ENCODE measurements at places on chromosomes 7 and 10. TPM values are rescaled to one million over a fixed set of nuclear protein-coding genes. Genes with fewer than 3 reads are reported as not detected.

The CELF2 gene
- total RNA-seq = 0.19 TPM

The RAMP3 gene
- not detected for total RNA-seq

The PPP1R17 gene
- total RNA-seq = not detected

The BBS9 gene
- total RNA-seq = 17.3 TPM

The GJC3 gene
- not detected for total RNA-seq

The ST8SIA6 gene
- 0.17 TPM for total RNA-seq

The MAT1A gene
- 1.3 TPM for total RNA-seq

The LBX1 gene
- total RNA-seq = not detected

The NPTX2 gene
- 0.21 TPM for total RNA-seq

The NPC1L1 gene
- not detected for total RNA-seq

The CPEB3 gene
- 2.2 TPM for total RNA-seq

The SUFU gene
- total RNA-seq = 5.9 TPM

The CRPPA gene
- total RNA-seq = 4.5 TPM

- peak; percentile 58 for DNase-seq
Measured at GRCh38 chr7:73718905-73719805, at the start of gene STX1A. Gene STX1A, minus strand, starts transcription at chr7:73719669. Its CDS starts 38 bp downstream, at chr7:73719631.

- DNase-seq = no peak
Measured at GRCh38 chr10:97047788-97048187, 138.0 kb downstream of the SLIT1 start.

DNA sequence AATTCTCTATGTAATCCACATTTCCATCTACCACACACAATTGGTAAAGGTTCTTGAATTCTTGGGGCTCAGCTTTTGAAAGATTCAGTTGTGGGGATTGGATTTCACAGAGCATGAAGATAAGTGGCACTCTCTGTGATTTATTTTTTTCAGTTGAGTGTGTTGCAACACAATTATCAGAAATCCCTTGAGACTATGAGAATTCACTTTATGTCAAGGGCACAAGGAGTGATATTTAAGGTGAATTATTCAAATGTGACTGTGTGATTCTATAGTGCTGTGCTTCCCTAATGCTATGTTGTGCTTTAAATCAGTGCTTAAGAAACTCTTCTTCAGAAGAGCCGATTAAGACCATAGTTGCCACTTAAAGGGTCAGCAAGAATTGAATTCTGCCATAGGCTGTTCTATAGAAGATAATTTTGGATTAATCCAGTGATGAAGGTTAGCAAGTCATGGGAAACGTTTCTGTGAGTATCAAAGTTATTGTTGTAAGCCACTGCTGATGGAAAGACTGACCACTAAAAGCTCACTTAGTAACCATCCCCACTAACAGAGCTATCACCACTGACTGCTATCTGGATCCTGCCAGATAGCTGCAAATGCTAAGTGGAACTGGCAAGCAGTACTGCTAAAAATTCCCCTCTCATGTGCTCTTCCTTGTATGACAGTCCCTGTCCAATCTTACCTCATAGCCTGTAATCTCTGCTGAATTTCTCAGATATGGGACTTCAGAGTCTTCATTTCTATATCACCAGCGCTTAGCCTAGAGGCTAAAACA lies 134.0 kb upstream of the SEMA3D start:
- no peak for DNase-seq

DNA sequence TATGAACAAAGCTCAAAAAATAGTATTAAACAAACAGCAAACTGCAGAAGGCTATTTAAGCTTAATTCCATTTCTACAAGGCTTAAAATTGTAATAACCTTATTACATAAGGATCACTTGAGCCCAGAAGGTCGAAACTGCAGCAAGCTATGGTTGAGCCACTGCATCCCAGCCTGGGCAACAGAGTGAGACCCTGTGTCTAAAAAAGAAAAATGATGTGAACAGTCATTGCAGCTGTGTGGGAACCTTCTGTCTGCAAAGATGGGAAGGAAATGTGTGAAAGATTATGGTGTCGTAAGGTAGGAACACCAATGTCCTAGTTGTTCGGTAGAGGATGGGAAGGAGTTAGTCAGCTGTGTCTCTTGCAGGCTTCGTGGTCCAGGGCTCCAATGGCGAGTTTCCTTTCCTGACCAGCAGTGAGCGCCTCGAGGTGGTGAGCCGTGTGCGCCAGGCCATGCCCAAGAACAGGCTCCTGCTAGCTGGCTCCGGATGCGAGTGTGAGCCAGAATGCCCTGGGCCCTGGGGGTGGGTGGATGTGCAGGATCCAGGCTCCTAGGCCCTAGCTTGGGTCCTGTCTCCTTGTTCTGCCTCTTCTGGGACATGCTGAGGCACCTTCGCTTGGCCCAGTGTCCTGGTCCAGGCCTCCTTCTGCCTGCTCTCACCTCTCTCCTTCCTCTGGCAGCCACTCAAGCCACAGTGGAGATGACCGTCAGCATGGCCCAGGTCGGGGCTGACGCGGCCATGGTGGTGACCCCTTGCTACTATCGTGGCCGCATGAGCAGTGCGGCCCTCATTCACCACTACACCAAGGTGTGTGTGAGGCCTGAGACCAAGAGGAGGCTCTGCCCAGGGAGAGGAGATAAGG lies 9.1 kb downstream of the C10orf62 start:
- no peak for DNase-seq

DNA sequence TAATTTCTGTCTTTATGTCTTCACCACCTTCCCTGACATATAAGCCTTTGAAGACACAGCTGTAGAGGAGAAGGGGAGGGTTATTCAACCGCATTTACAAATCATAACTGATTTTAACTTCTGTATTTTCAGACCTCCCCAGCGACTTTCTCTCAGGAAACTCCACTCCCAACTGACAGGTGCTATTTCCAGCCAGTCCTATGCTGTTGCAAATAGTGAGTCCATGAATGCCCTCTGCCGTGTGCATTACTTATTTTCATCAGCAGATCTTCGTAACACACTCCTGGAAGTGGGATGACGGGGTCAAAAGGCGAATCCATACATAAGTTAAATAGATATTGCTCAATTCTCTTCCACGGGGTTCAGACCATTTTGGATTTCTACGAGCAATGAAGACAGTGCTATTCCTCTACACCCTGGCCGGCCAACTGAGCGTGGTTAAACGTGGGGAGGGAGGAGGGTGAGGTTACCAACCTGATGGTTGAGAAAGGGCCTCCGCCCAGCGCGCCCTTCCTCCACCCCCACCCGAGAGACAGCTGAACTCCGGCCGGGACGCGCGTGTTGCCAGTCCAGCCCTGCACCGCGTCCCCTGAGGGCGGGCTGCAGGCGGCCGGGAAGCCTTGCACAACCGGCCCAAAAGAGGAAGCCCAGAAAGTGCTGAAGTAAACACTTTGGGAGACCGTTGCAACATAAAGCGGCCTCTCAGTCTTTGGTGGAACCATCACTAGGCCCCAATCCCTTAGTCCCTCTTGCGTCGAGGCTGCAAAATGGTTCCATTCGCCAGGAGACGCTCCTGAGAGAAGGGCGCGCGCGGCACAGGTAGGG lies at the start of gene APBB1IP:
APBB1IP (plus strand) TSS at position 705 of the 825 bp plus-strand sequence. CDS start 53,986 bp downstream, outside the sequence.
- DNase-seq = no peak

DNA sequence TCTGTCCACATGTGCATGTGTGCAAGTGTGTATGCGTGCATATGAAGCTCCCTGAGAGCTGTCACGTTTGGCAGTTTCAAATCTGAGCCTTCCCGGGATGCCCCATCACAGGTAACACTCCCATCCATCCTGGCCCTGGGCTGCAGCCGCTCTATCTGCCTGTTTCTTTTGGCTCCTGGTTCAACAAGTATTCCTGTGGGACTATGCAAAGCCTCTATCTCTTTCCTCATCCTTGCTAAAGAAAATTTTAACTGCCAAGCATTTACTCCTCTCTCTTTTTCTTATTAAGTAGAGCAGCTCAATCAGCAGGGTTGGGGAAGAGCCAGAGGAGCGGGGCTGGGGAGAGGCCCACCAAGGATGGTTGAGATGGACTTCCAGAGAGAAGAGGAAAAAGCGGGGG lies 24.4 kb upstream of the PDCD4 start:
- DNase-seq = no peak

- no peak for DNase-seq
Measured at GRCh38 chr7:101749891-101750290, 67.5 kb upstream of the CUX1 start.

DNA sequence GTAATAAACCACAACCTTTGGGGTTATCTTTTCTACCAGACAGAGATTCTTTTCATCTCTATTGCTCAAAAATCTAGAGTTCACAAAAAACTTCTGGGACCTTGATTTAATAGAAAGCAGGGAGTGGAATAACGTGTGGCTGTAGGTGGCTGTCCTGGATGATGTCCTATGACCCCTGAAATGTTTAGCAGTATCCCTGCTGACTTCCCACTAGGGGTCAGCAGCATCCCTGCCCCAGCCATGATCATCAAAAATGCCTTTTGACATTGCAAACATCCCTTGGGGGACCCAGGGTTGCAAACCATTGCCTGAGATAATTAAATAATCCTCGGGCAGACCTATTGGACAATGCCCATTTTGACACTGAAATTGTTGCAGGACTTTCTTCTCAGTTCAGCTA lies 177.1 kb downstream of the USP6NL start:
- DNase-seq = no peak

GRCh38 chr7:42074076-42074475 lies 162.9 kb downstream of the GLI3 start:
- no peak for DNase-seq

DNA sequence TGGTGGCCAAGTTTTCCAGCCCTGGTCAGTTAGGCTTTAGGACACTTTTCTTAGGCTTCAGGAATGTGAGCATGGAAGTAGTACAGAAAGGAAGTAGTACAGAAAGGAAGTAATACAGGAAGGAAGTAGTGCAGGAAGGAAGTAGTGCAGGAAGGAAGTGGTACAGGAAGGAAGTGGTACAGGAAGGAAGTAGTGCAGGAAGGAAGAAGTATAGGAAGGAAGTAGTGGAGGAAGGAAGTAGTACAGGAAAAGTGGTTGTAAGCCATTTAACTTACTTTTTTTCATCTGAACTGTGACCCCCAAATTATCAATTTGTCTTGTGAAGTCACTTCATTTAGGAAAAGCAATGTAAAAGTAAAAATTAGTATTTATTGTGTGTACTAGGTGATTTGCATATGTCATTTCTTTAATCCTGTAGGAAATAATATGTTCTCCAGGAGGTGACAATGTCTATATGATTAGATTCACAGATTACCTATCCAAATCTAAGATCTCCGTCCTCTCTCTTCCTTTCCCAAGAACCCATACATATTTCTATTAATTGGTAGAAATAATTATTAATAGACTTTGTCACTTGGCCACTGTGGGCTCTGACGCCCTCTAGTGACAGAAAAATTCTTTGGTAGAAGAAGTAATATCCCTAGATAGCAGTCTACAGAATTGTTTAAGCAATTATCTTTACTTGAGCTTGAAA lies 3.9 kb upstream of the FAS start:
- peak; percentile 25 for DNase-seq

GRCh38 chr7:120941856-120942255 lies 8.7 kb upstream of the ING3 start:
- DNase-seq = no peak

DNA sequence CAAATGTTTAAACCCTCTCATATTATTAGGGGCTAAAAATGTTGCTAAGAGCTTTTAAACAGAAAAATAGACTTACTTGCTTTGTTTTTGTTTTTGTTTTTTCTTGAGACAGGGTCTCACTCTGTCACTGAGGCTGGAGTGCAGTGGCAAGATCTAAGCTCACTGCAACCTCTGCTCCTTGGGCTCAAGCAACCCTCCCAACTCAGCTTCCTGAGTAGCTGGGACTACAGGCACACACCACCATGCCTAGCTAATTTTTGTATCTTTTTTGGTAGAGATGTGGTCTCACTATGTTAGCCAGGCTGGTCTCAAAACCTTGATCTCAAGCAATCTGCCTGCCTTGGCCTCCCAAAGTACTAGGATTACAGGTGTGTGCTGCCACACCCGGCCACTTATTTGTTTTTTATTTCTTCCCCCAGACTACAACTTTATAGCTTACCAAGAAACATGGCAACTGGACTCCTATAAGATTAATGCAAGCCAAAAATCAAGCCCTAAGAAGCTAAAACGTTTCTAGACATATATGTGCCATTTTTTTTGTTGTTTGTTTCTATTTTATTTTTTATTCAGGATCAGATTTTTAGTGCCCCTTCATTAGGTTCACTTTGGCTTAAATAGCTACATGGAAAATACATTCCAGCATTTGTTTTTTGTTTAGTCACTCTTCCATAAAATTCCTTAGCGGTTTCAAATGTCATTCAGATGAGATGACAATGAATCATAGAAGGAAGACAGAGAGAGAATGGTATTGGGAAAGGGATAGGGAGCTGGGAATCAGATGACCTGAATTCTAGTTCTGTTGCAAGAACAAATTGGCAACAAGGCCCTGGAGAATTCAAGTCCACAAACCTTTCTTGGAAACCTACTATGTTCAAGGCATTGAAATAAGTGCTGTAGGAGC lies 163.4 kb upstream of the MKLN1 start:
- DNase-seq = peak; percentile 78

DNA sequence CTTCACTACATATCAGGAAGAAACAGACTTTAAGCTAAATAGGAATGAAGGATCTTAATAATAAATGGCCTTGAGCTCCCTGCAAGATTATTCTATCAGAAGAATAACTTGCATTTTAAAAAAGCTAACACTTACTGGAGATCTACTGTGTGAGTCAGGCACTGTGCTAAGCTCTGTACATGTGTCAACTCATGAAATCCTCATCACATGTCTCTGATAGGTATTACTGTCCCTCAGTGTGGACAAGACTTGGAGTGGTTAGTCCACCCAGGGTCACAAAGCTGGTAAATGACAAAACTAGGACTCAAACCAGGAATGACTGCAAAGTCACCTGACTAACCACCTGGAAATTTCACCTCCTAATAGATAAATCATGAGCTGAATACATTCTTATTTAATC lies 57.1 kb upstream of the KCTD7 start:
- no peak for DNase-seq

- no peak for DNase-seq
Measured at GRCh38 chr10:23927576-23928325, 281.2 kb upstream of the KIAA1217 start.

DNA sequence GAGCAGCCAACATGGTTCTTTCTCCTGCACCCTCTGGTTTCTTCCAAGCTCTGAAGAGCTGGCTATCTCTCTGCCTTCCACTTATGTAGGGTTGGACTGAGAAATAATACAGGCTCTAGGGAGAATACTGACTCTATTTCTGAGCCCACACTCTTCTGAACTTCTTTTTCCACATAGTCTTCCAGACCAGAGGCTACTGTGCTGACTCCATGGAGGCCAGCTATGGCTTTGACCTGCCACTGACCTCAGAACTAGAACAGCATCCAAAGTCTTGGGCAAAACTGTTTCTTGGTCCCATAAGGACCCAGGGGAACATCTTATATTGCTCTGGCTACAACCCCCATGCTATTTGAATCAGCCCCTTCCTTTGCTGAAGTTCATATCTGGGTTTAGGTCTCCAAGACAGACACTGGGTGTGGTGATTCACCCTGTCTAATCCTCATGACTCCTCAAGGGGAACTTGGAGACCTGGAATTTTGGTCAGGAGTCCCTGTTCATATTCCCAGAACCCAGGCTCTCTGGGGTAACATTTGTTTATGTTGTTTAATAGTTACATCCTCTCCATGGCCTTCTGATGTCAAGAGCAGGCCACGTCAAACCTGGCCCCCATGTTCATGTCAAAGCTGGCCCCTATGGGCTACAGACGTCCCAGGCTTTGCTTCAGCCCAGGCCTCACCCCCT lies 12.1 kb upstream of the PLAU start:
- DNase-seq = no peak

All from mammary epithelial cell (primary cell).